ENCODE measurements at places on chromosomes 6 and 20.

- no peak for DNase-seq
Observed at GRCh38 chr6:30618270-30618797, 694 bp downstream of the MRPS18B start.

DNA sequence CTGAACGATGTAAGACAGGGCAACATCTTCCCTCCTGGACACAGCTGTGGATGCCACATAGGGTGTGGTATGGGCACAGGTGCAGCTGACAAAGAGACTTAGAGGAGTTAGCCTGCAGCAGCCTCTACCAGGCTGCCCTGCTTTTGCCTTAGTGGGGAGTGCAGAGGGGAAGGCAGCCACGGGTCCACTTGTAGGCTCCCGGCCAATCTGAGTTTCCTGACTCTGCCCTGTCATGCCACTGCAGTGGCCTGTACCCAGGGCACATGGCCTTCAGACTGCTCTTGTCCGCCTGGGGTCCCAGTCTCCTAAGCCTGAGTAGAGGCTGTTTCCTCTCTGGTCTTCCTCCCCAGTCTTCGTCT lies 17.1 kb upstream of the CST9L start:
- no peak for DNase-seq

DNA sequence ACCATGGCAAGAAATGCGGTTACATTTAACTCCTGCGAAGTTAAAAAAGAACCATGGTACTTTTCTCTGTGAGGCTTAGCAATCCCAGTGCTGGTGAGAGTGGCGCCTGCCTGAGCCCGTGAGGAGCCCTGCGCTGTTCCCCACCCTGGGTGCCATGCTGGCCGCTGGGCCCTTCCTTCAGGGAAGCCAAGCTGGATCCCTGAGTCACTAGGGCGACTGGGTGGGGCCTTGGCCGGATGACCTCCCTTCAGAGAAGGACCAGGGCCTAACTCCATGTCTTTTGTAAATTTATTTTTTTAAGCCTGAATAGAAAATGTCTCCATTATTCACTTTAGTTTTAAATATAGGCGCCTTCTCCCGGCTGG lies 209.1 kb downstream of the ERMARD start:
- no peak for DNase-seq

GRCh38 chr6:1542335-1542734 lies 67.4 kb upstream of the FOXC1 start:
- DNase-seq: no peak

GRCh38 chr6:13422681-13423221 lies 64.6 kb downstream of the GFOD1 start:
- DNase-seq: no peak

- DNase-seq: no peak
Observed at GRCh38 chr20:4220756-4221155, 205.4 kb upstream of the RNF24 start.

Measured in NCI-H526 (cell line).